ENCODE measurements at places on chromosomes 2 and 18. TPM values are rescaled to one million over a fixed set of nuclear protein-coding genes. Genes with fewer than 3 reads are reported as not detected.

DNA sequence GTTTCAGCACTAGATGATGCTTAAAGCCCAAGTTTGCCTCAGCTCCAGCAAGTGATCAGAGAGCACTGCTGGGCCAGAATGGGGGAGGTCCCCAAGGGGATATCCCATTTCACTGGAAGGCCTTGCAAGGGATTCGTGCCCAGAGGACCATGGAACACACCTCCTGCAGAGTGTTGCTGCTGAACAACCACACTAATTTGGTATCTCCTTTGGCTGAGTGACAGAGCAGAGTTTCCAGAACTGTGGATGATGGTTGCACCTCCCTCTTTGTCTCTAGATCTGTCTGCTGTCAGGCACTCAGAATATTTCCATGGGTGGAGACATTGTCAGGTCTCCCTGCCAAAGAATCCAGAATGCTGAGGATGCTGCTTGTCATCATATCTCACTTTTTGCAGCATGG lies 484.8 kb upstream of the NETO1 start:
- no peak for DNase-seq

Gene EVX2
- total RNA-seq = not detected

DNA sequence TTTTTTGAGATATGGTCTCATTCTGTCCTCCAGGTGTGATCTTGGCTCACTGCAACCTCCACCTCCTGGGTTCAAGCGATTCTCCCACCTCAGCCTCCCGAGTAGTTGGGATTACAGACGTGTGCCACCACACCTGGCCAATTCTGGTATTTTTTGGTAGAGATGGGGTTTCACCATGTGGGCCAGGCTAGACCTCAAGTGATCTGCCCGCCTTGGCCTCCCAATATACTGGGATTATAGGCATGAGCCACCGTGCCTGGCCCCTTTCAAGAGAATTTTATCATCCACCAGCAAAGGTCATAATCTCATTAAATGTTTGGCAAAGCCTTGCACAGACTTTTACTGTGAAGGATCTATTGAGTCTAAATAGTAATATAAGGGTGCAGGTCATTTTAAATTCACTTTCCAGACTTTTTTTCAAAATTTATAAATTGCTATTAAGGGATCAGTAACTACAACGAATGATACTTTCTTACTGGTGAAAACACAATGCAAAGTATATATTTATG lies 2.5 kb downstream of the HADHA start:
- DNase-seq = no peak

GRCh38 chr2:149857344-149857743 lies 269.8 kb upstream of the MMADHC start:
- no peak for DNase-seq

DNA sequence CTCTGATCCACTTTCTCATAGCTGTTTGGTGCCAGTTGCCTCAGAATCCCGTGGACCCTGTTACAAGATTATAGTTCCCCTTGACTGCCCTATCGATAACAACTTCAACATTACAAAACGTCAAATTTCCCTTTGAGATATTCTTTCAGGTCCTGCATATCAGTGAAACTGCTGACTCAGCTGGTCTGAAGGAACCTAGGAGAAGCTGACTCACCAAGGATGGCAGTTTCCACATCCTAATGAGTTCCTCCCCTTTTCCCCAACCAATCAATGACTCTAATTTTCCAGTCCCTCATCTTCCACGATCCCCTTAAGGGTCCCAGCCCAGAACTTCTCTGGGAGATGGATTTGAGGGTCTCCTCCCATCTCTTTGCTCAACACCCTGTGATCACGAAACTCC lies 27.6 kb upstream of the GNAL start:
- DNase-seq = no peak

DNA sequence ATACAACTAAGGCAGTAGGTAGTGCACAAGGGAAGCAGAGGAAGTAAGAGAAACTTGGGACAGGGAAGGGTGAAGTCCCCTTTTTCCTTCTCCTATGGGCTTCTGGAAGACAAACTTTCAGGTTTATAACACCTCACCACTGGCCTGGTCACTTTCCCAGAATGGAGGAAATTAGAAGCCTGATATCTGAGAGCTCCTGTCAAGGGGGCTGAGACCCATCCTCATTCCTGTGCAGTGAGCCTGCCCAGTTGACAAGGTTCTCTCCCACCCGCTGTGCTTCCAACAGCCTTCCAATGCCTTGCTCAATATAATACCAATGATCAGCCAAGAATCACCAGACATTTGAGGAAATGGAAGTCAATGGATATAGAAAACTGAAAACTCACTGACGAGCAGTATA lies 100.4 kb upstream of the YPEL5 start:
- no peak for DNase-seq

DNA sequence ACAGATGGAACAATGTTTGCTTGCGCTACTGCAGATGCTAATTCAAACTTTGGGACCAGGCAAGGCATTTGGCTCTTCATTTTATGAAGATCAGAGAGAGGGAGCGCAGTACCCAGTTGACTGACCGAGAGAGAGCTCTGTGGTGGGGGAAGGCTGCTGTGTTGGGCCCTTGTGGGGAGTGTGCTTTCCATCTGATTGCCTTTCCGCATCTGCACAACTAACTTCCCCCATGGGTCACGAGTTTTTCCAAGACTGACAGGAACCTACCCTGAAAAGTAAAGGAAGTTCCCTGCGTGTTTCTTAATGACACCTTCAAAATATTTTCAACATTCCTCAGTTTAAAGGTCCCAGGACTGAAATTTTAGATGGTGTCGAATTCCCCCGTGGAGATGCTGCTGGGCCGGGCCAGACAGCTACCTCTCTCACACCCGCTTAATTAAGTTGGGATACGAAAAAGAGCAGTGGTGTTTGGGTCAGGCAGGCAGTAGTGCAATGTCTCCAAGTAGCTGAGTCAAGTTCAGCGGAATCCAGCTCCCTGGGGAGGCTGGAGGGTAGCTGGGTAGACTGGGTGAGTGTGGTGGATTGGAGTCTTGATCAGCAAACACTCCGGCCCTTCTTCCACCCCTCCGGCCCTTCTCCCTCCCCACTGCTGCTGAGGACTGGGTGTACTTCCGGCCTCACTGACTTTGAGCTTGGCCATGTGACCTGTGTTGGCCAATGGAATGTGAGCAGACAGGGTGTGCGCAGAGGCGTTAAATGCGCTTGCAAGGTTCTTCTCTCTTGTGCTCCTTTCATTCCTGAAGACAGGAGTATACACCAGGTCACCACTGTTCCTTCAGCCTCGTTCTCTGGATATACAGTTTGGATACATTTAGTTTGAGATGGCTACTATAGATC lies 2.3 kb upstream of the ARHGAP25 start:
- no peak for DNase-seq

Gene CENPA
- total RNA-seq = 2.5 TPM

Gene TBR1
- total RNA-seq = not detected

Gene SERPINB4
- not detected for total RNA-seq

GRCh38 chr2:180505203-180505602 lies 475.2 kb upstream of the UBE2E3 start:
- no peak for DNase-seq

GRCh38 chr2:10375570-10376281 lies 72.4 kb downstream of the ODC1 start:
- no peak for DNase-seq

Gene COL4A3
- 4.4 TPM for total RNA-seq

Gene CXCR1
- 0.44 TPM for total RNA-seq

- no peak for DNase-seq
These were observed 47.6 kb downstream of the FBXO36 start for GRCh38 chr2:229969921-229970320.

DNA sequence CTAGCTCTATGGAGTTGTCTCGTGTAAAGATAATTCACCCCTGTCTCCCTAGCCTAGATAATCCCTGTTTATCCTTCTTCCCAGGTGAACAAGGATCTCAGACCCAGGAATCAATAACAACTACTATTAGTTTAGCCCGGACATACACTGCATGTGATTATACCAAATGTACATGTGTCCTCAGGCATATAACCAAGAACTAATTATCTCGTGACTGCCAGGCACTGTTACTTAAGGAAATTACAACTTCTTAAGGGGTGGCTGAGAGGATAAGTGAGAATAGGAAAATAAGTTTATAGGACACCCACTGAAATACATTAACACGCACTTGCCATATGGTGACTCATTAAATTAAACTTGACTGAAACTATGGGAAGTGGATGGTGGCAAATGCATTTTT lies 126.6 kb downstream of the CNTNAP5 start:
- DNase-seq = no peak

DNA sequence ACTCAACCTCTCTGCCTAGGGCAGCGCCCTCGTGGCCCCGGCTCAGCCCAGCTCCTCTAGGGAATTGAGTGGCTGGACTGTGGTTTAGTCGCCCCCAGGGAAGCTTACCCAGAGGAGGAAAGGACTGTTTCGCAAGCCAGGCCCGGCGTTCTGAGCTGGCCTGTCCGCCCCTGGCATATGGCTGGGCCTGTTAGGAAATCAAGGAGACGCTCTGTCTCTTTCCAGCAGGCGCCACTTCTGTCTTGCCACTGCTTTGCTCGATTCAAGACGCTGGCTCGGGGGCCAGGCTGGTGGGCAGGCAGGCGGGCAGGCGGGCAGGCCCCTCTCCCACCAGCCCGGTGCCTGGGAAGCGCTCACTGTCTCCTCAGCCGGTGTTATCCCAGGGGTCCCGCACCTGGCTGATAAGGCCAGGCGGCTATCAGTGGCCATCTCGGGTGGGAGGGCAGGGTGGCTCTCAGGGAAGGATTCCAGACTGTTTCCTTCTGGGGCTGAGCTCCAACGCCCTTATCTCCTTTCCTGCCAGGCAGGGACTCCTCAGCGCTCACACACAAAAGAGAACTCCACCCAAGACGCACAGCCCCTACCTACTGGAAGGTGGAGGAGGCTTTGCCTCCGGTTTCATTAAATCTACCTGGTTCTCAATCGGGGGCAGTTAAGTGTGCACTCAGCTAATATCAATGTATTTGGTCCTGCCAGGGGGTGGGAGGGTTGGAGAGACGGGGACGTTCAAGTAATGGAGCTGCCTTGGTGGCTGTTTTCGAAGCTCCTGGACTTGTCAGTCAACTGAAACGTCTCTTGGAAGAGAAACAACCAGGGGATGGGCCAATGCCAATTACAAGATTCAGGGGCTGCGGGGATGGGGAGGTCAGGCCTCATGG lies 109.1 kb downstream of the SMAD7 start:
- DNase-seq = peak; percentile 45

DNA sequence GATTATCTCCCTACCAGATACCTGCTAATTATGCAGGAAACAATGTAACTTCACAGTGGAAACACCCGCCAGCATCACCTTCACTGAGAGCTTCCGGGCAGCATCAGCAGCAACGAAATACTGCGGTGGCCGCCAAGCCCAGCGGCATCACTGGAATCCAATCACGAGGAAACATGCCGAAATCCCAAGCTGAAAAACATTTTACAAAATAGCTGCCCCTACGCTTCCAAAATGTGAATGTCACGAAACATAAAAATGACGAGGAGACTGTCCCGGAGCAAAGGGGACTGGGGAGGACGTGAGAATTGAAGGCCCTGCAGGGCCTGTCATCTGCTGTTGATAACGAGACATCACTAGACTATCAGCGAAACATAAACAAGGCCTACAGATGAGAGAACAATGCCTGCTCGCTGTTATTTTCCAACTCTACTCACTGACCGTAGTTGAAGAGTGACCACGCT lies 82.6 kb downstream of the HDAC4 start:
- DNase-seq = no peak

Gene MALT1
- total RNA-seq = 8.6 TPM

Gene IRS1
- total RNA-seq = 17.8 TPM

- DNase-seq = no peak
These were observed 96.4 kb upstream of the NOL4 start for GRCh38 chr18:34321066-34321465.

GRCh38 chr2:199811346-199811745 lies 39.6 kb downstream of the FTCDNL1 start:
- DNase-seq = no peak

GRCh38 chr2:8617590-8617989 lies 64.3 kb upstream of the ID2 start:
- DNase-seq = no peak

DNA sequence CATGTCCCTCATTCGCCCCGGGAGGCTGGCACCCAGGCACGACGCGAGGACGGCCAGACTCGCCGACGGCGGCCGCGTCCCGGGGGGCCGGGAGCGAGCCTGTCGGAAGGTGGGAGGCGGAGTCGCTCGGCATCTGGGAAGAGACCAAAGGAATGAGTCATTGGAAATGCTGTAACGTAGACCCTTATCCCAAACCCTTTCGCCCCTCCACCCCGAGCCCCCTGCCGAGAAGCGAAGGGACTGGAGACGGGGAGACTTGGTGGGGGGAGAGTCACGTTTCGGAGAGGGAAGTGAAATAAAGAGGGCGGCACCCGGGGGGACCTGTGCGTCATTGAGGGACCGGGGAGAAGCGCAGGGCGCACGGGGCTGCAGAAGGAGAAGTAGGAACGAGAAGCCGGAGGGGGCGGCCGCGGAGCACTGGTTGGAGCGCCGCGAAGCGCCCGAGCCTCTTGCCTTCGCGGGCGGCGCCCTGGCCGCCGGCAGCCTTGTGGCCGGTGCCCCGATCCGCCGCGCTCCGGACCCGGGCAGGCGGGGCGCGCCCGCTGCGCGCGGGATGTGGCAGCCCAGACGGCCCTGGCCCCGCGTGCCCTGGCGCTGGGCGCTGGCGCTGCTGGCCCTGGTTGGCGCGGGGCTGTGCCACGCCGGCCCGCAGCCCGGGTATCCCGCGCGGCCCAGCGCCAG lies at the start of gene EMILIN2:
Gene EMILIN2, plus strand, starts transcription at position 371 of the 681 bp plus-strand sequence. Its CDS starts 183 bp downstream, at position 554.
- peak; percentile 75 for DNase-seq

GRCh38 chr18:37654034-37654433 lies 88.4 kb upstream of the CELF4 start:
- no peak for DNase-seq

Gene GPAT2
- total RNA-seq = 5.3 TPM

GRCh38 chr2:101496279-101496678 lies 21.4 kb upstream of the RFX8 start:
- no peak for DNase-seq

Gene CHRNA1
- total RNA-seq = 0.33 TPM

Gene IL37
- not detected for total RNA-seq

DNA sequence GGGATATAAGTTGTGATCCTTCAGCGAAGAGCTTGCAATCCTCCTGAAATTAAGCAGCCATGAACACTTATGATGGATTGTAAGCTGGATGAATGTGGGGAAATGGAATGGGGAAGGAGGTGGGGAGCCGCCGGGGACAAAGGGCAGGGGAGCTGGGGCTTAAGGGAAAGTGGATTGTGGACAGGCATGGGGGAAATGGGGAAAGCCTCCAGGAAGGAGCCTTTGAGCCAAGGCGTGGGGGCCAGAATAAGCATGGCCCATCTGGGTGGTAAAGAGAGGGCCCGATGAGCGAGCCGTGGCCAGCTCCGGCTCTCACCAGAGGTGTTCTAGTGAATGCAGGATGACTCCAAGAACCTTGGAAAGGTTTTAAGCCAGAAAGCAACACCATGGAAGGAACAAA lies 124.0 kb downstream of the SMAD7 start:
- no peak for DNase-seq

Gene THSD7B
- 0.22 TPM for total RNA-seq

Gene TLX2
- not detected for total RNA-seq

GRCh38 chr2:205089958-205090357 lies 544.7 kb downstream of the PARD3B start:
- no peak for DNase-seq

- DNase-seq = no peak
These were observed 18.5 kb downstream of the NFE2L2 start for GRCh38 chr2:177246000-177246399.

Gene DCDC2C
- total RNA-seq = not detected

GRCh38 chr2:63743170-63743981 lies 98.3 kb upstream of the UGP2 start:
- DNase-seq = no peak

Gene CPO
- total RNA-seq = 0.25 TPM
